Retinal pigment epithelial cell (primary cell): ENCODE measurements at places on chromosomes 12 and 14.

DNA sequence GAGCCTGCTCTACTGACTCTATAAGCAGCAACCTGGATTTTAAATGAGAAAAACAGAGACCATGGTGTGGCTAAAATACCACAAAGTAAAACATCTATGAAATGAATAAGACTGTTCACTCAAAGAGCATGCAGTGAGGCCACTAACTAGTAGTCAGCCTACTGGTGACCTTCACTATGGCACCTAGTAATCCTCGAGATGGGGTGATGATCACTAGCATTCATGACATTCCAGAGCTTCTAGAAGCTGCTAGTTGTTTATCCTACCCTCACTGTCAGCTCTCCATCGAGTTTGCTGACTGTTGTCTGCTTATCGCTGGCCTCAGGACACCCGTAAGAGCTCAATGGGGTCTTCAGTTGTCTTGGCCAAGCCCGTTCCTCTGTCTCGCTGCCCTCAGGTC lies 13.7 kb downstream of the SPTB start:
- no peak for DNase-seq

DNA sequence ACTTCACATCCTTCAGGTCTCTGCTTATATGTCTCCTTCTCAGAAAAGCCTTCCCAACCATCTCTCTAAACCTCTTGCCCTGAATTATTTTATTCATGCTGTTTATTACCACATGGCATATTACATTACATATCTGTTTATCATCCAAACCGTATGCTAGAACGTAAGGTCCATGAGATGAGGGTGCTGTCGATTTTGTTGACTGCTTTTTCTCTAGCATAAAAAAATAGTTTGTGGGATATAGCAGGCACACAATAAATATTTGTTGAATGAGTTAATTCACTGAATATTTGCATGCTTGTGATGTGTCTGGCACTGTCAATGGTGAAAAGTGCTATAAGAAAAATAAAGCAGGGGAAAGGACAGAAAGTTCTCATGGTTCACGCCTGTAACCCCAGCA lies 22.9 kb downstream of the SAMD4A start:
- no peak for DNase-seq

DNA sequence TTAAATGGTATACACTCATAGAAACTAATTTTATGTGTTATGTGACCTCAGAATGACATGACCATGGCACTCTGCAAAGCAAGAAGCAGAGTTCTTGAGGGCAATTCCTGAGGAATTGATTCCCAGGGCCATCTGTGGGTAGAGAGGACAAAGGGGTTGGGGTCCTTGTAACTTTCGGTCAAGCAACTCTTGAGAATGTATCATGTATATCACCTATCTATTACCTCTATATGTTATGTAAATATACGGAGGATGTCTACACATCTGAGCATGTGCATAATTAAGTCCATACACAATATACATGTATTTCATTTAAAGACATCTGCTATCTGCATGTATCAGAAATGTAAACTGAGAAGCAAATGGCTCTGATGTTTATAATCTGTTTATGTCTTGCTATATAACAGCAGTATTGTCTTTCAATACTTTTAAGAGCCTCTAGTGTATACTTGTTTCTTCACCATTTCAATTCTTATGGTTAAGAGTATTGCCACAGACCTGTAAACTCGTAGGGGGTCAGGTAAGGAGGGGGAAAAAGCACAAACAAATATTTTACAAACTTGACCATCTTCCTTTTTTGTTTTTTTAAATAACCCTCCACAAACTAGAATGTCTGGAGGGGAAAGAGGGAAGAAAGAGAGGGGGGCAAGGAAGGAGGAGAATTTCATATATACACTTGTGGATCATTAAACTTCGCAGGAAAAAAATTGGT lies 4.5 kb downstream of the FOXA1 start:
- no peak for DNase-seq

- peak; percentile 50 for DNase-seq
Observed at GRCh38 chr14:59905188-59905587, 14.8 kb upstream of the LRRC9 start.

GRCh38 chr12:101746196-101746595 lies 6.9 kb upstream of the SYCP3 start:
- no peak for DNase-seq

GRCh38 chr12:57894399-57895292 lies 46.7 kb upstream of the ATP23 start:
- no peak for DNase-seq

GRCh38 chr14:60756847-60757246 lies 22.3 kb downstream of the MNAT1 start:
- no peak for DNase-seq

DNA sequence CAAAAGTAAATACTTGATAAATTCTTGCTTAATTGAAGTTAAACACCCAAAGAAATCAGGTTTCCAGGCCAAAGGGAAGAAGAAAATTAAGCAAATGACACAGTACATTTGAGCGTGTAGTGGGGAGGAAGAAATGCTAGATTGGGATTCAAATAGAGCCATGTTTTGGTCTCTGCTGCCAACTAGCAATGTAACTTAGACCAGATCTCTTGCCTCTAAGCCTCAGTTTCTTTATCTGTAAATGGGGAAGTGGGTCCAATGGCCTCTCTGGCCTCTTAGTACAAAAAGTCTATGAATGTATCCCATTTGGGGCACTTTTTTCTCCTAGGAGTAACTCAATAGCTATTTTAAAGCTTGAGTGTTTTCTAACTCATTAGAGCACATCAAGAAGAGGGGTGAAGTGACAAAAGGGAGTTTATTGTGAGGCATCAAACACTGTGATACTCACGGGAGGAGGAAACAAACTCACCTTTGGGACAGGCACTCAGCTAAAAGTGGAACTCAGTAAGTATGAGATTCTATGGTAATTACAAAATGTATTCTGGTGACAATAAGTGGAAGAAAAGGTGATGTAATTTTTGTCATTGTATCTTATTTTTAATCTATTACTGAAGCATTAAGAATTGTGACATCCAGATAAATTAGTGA lies 55.8 kb downstream of the DAD1 start:
- no peak for DNase-seq

DNA sequence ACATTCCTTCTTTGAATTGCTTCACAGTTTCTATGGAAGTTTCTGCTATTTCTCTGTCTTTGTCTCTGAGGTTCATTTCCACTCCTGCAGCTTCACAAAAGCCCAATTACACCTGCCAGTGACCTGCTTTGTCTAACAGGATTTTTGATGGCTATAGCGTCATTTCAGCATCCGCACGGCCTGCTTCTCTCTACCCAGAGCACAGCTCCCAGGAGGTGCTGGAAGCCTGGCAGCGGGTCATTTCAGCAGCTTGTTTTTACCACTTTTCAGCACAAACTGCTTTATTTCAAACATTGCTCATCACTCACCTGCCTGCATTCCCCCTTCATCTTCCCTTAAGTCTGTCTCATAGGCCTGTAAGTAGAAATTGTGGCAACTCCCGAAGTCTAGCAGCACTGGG lies 434.5 kb upstream of the GARIN6 start:
- no peak for DNase-seq

- no peak for DNase-seq
Observed at GRCh38 chr14:78614593-78614992, 444.4 kb downstream of the NRXN3 start.

- peak; percentile 75 for DNase-seq
Observed at GRCh38 chr12:71556875-71557274, 106.8 kb downstream of the ZFC3H1 start.

DNA sequence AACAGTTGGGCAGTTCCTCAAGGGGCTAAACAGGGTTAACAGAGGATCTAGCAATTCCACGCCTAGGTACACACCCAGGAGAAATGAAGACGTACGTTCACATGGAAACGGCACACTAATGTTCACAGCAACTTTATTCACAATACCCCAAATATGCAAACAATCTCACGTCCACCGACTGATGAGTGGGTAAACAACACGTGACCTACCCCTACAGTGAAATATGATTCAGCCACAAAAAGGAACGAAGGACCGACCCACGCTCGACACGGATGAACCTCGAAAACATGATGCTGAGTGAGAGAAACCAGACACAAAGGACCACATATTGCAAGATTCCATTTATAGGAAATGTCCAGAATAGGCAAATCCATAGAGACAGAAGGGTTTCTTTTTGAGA lies 112.7 kb downstream of the NCOR2 start:
- DNase-seq: no peak

DNA sequence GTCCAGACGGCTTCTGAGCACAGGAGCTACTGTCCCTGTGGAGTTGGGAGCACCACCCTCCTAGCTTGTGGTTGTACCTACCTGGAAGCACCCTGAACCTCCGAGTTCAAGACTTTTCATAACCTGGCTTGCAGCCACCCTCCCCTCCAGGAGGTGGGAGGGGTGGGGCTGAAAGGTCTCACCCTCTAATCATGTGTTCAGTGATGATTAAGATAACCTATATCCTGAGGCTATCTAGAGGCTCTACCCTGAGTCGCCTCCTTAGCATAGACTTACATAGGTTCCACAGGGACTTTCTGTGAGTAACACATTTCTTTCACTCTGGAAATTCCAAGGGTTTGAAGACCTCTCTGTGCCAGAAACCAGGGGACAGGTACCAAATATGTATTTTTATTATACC lies 146.5 kb downstream of the CFAP54 start:
- no peak for DNase-seq

DNA sequence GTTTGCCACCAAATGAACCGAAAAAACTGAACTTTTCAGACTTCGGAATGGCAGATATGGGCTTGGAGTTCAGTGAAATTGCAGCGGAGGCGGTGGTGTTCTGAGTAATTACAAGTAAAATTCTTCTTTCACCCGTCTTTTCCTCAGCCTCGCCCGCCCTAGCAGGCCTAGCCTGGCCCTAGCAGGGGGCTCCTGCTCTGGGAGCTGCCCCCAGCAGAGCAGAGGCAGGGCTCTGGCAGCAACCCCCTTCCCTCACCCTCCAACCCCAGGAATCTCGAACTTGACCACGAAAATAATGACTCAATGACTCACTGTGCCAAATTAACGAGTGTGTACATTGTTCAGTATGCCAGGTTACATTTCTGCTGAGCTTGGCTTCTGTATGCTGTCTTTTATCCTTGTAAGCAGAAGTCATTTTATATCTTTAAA lies 1.1 kb downstream of the PAPLN start:
- DNase-seq: peak; percentile 75

DNA sequence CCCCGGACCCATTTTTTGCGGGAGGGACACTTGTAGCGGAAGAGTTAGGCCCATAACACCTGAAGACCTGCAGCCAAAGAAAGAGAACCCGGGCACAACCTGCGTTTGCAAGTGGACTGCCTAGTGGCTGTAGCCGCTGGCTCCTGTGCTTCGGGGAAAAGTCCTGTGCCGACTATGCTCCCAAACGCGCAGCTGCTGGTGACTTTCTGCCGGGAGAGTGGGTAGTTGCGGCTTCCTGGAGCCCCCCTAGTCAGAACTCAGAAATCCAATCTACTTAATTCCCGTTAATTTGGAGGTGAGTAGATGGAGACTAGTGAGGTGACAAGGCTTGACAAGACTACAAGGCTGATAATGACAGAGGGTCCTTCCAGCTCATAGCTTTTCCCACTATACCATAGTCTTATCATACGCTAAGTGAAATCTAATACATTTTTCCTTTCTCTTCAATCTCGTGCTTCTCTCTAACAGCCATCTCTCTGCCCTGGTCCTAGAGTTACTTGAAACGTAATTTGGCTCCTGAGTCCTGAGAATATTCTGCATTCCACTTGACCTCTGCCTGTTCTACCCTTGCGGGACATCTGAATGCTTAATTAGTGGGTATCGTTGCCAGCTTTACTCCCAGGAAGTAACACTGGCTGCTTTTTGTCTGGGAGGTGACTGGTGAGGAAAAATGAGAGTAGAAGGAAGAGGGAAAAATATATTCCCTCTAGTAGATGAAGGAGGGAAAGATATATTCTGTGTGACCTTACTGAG lies 556 bp downstream of the MTHFD1 start:
- no peak for DNase-seq

GRCh38 chr12:48774516-48774915 lies 14.4 kb downstream of the ADCY6 start:
- no peak for DNase-seq

GRCh38 chr12:117439531-117440001 lies 78.1 kb upstream of the NOS1 start:
- DNase-seq: no peak

- DNase-seq: no peak
Observed at GRCh38 chr14:81946375-81946774, 412.7 kb upstream of the SEL1L start.

DNA sequence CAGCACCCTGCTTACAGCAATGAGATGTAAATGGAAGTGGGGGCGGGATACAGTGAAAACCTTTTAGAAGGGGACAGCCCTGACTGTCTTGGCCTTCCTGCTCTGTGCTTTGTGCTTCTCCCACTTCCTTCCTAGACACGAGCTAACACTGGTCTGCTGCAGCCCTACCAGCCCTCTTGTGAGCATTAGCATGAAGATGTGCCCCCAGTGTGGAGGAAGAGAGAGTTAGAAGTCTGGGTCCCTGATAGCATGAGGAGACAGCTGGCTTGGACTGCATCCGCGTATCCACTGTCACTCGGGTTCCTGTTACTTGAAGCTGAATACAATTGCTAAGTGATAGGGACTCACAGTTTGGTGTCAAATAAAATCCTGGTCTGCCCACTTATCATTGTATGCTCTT lies 248.1 kb upstream of the SOX5 start:
- DNase-seq: no peak

- DNase-seq: peak; percentile 62
Observed at GRCh38 chr12:62977418-62977817, 42.5 kb upstream of the PPM1H start.

GRCh38 chr14:54610051-54610977 lies 43.4 kb downstream of the SAMD4A start:
- no peak for DNase-seq

- no peak for DNase-seq
Observed at GRCh38 chr12:113990250-113991223, 24.4 kb upstream of the RBM19 start.

DNA sequence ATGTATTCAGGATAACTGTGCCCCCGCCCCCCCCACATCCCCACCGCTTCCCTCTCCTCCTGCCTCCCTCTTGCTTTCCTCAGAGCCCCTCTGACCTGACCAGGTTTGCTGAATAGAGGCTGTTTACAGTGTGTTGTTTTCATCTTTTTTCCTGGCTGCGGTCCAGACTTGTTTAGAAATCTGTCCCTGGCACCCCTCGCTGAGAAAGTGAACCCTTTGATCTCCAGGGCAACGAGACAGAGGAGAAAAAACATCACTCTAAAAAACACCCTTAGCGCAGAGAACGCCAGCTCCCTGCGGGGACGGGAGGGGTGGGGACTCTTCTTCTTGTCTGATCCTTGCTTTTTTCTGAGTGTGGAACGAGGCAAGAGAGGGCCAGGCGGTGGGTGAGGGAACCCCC lies 22.5 kb downstream of the SDS start:
- DNase-seq: no peak

DNA sequence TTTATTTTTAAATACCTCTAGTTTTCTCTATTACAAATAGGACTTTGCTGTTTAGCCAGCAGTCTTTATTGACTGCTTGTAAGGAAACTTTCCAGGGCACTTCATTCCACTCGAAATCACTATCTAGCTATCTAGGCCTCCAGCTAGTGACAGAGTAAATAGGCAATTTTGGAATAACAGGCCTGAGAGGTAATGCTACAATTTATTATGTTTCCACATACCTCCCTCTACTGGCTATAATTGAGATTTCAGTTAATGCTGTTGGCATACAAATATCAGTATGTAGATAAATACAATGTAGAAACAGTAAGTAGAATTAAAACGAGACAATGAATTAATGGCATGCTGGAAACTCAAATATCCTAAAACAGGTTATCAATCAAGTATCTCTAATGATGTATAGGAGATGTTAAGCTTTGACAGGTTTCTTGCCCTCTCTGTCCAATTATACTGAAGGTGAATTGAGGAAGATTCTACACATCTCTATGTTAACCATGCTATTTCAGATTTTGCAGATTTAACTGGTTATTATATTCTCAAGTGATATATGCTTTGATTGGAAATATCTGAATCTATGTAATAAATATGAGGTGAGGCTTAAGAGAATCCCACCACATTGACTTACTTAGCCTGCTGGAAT lies 7.2 kb downstream of the DTD2 start:
- no peak for DNase-seq
